ENCODE measurements at places on chromosomes 1 and 21.

GRCh38 chr1:227070638-227071285 lies 130.7 kb downstream of the COQ8A start:
- no peak for DNase-seq

- no peak for DNase-seq
Measured at GRCh38 chr1:117261424-117261785, 50.7 kb upstream of the VTCN1 start.

DNA sequence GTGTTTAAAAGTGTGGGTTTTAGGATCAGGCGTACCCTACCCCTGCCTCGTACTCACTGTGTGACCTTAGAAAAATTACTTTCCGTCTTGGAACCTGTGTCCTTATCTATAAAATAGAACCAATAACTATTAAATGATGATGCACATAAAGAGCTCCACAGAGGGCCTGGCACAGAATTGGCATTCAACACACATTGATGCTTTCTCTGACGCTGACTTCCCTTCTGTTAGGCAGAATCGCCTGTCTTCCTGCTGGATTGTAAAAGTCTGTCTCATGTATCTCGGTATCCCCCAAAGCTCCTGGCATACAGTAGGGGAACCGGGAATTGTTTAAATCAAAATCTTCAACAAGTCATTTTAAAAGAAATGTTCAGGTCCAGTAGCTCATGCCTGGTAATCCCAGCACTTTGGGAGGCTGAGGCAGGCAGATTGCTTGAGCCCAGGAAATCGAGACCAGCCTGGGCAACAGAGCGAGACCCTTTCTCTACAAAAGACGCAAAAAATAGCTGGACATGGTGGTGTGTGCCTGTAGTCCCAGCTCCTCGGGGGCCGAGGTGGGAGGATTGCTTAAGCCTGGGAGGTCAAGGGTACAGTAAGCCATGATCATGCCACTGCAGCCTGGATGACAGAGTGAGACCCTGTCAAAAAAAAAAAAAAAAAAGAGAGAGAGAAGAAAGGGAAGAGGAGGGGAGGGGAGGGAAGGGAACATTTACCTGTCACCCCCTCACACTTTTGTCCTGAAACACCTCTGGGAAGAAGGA lies 41.3 kb upstream of the FHAD1 start:
- DNase-seq: no peak

- no peak for DNase-seq
Measured at GRCh38 chr1:33140153-33141149, 41.4 kb downstream of the TRIM62 start.

GRCh38 chr1:154403261-154403943 lies 1.7 kb upstream of the IL6R start:
- no peak for DNase-seq

DNA sequence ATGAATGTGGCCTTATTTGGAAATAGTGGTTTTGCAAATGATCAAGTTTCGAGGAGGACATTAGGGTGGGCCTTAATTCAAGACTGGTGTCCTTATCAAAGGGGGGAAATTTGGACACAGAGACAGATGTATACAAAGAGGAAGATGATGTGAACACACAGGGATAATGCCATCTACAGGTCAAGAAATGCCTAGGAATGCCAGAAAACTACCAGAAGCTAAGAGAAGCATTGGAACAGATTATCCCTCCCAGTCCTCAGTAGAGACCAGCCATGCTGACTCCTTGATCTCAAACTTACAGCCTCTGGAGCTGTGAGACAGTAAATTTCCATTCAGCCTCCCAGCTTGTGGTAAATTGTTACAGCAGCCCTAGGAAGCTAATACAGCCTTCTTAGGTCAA lies 151.4 kb downstream of the PTGER3 start:
- DNase-seq: no peak

- DNase-seq: no peak
Measured at GRCh38 chr1:64235910-64236309, 32.5 kb downstream of the UBE2U start.

- no peak for DNase-seq
Measured at GRCh38 chr1:19416145-19416544, 69.2 kb downstream of the CAPZB start.

GRCh38 chr1:226738421-226738994 lies 574 bp downstream of the ITPKB start:
- peak; percentile 35 for DNase-seq

DNA sequence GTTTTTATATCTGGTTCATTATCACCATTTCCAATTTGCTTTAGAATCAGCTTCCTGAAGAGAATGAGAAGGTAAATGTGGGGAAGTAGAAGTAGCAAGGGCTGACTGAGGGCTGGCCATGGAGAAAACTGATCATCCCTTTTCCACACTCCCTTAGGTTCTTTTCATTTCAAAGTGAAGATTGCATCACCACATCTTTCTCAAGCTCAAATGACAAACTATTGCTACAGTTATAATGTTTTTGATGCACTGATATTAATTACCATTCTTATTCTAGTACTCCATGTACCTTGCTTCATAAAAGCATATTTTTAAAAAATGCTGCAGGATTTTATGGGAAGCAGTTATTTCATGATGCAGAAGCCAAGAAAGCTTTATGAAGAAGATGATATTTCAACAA lies 7.9 kb upstream of the AK5 start:
- no peak for DNase-seq

DNA sequence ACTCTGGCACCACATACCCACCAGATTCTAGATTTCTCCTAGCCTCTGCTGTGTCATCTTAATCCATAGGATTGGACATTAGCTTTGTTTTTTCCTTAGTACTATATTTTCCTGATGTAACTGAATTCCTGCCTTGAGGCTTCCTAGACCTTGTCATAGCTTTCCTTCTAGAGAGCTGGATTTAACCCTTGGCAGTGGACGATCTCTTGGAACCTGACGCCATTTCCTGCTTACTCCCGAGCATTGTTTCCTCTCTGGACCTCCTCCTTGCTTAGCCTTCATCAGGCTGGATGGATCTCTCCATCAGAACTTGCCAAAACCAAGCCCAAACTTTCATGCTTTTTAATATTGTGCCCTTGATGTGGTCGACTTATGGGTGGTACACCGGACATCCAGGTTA lies 1.5 kb downstream of the APOBEC4 start:
- no peak for DNase-seq

DNA sequence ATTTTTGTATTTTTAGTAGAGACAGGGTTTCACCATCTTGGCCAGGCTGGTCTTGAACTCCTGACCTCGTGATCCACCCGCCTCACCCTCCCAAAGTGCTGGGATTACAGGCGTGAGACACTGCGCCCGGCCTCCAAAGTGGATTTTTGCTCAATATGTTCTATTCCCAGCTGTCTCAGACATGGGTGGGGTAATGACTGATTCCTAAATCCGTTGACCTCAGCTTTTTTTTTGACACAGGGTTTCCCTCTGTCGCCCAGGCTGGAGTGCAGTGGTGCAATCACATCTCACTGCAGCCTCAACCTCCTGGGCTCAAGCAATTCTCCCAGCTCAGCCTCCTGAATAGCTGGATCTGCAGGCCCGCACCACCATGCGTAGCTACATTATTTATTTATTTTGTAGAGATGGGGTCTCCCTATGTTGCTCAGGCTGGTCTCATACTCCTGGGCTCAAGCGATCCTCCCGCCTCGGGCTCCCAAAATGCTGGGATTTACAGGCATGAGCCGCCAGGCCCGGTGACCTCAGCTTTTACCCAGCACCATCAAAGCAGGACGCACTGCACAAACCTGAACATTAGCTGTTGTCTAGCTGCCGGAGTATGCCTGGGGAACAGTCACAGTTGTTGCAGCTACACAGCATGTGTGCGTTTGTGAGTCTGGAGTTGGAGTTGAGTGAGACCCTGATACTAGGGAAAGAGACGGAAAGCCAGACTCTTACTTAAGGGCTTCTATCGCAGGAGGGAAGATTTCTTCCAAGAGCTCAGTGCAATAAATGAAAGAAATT lies 43.7 kb upstream of the PSEN2 start:
- no peak for DNase-seq

DNA sequence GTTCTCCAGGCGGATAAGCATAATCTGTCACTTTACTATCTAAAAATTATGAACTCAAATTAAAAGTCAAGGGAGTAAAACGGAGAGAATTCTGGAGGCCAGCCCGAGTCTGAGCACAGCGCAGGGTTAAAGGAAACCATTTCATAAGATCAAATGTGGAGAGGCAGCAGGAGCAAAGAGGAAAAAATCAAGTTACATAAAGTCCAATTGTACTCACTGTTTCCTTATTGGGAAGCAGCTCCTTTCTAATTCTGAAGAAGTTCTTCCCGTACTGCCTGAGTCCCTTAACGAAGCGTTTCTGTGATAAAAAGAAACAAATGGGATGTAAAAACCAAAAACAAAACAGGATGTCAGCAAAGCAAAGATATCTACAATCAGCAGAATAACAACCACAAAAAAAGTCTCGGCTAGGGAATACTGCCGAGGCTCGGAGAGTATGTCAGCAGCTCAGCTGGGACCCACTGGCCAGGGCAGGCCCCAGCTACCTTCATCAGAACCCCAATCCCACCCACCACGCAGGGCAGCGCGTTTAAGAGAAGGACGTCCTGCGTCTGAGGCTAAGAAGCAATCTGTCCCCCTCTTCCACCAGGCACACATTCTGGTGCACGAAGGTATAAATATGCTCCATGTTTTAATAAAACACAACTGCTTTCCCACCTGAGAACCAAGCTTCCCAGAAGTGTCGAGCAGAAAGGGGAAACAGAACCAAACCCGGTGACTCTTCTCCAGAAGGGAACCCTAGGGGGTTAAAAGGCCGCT lies 104.8 kb downstream of the SLC45A1 start:
- peak; percentile 10 for DNase-seq

DNA sequence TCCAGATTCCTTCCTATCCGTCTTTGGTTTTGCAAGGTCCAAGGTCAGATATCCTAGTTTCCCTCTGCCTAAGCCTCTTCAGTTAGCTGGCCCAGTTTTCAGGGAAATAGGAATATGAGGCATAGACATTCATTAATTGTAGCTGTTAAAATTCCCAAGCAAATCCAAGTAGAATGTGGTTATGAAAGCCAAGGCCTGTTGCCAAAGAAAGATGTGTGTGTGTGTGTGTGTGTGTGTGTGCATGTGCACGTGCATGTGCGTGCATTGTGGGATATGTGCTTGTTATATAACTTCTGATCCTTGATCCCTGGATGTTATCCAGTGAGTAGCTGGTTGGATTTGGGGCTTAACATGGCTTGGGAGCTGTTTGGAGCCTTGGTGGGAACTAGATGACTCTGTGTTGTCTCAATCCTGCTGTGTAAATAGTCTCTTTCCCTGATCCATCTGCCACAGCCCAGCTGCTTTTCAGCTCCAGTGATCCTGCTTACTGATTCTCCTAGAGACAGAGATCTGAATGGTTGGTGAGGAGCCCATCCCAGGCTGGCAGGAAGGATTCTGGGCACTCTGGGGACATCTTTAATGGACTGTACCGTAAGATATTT lies 70.6 kb upstream of the GCLM start:
- no peak for DNase-seq

Measured in HTR-8/SVneo (cell line).